ENCODE measurements at places on chromosomes 16 and 17.

DNA sequence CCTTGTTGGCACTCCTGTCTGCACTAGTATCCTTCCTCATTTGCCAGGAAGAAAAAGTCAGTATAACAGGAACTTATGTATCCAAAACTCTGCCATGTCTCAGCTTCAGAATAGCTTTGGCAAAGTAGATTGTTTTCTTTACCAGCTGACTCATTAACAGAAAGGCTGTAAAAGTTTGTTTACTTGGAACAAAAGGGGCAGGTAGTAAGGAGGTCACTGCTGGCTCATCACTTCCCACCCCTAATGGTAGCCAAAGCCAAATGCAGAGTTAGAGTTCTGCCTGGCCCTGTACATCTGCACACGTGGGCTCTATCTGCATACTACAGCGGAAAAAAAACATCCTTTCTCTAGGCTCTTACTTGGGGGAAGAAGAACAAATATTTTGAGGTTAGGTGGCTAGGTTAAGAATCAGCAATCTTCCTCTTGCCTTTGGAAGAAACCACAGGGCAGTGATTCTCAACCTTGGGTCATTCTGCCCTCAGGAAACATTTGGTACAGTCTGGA, 90.9 kb upstream of the BCAR1 start:
- peak; percentile 82 for DNase-seq

GRCh38 chr17:77601054-77601979, 357.2 kb upstream of the TNRC6C start:
- DNase-seq = no peak

GRCh38 chr17:58344047-58344790, 7.8 kb downstream of the SUPT4H1 start:
- DNase-seq = no peak

DNA sequence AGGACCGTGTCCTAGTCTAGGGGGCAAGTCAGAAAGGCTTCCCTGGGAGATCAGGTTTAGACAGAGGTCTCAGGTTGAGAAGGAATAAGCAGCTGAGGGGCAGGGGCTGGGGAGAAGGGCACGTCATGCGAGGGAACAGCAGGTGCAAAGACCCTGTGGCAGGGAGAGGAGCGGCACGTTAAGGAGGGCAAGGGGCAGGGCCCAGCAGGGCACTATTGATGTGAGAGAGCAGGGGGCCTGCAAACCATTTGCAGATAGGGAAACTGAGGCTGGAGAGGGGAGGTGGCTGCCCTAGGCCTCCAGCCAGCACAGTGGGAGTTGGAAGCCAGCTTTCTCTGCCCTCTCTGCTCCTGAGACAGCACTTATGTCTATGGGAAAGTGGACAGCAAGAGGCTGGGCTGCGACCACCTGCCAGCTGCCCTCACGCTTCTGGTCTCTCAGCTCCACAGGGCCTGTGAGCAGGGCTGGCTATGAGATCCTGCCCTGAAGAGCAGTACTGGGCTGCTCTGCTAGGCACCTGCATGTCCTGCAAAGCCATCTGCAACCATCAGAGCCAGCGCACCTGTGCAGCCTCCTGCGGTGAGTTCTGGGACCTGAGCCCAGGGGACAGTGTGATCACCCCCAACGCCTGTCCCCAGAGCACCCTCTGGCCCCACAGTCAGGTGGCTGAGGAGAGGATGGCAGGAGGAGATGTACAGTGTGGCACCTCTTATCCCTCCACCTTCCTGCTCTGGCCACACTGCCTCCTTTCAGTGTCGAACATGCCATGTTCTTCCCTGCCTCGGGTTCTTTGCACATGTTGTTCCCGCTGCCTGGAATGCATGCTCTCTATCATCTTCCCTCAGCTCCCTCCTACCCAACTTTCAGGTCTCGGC, 61.5 kb downstream of the USP22 start:
- no peak for DNase-seq

- DNase-seq = no peak
Measured at GRCh38 chr16:83550183-83550569, 257.6 kb upstream of the HSBP1 start.

Data from EH (cell line).